Hematopoietic multipotent progenitor cell (in vitro differentiated cells): ENCODE measurements at places on chromosomes 5 and 9. TPM values are rescaled to one million over a fixed set of nuclear protein-coding genes. Genes with fewer than 3 reads are reported as not detected.

The LHX2 gene
- under 0.01 TPM for total RNA-seq

The EGFL7 gene
- total RNA-seq, result 272 TPM

The CAPSL gene
- not detected for total RNA-seq

The MARCOL gene
- total RNA-seq, result not detected

The CDH9 gene
- 2.7 TPM for total RNA-seq

The SV2C gene
- total RNA-seq, result under 0.01 TPM

The GPR150 gene
- 0.54 TPM for total RNA-seq

The TMEM174 gene
- total RNA-seq, result not detected

The RNF208 gene
- 1.3 TPM for total RNA-seq

The C5orf52 gene
- total RNA-seq, result not detected

The PCDHGB3 gene
- total RNA-seq, result 3.5 TPM

The LECT2 gene
- not detected for total RNA-seq

The LURAP1L gene
- 0.27 TPM for total RNA-seq

The PAEP gene
- not detected for total RNA-seq

DNA sequence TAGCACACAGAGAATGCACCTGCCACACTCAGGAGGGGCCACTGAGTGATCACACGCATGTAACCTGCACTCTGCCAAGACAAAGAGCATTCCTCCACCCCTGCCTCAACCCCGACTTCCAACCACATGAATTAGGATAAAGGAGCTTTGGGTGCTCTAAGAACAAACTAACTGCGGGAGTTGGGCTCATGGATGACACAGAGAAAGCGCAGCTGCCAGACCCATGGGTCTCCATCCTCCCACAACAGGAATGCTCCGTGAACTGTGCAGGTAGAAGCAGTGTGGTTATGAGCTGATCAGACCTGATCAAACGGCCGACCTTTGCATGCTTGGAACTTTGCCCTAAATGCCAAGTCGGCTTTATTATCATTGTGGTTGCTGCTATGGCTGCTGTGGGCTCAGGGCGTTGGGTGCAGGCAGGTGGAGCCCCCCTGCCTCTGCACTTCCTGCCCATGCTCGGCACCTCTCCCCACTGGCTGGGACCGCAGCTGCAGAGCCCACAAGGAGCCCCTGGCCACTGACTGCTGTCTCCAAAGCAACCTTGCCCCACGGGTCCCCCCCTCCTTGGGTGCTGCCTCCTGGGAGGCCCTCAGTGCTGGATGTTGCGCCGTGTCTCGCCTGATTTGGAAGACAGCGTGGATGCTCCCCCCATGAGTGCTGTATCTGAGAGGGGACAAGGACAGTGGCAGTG lies 2.6 kb upstream of the SLC6A3 start:
- no peak for DNase-seq

DNA sequence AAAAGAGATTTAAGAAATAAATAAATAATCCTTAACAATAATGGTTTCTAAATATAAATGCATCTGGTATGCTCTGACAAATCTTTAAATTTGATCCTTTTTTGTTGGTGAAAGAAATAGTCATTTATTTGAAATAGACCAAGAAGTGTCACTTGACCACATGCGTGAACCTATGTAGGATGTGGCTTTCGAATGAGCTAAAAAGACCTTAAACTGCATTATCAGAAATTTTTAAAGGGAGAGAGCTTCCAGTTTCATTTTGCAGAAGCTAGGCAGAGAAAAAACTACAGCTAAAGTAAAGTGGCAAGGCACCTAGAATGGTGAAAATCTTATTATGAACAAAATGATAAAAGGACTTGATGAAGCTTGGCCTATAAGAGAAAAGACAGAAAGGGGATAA lies 309.2 kb upstream of the EFNA5 start:
- no peak for DNase-seq

DNA sequence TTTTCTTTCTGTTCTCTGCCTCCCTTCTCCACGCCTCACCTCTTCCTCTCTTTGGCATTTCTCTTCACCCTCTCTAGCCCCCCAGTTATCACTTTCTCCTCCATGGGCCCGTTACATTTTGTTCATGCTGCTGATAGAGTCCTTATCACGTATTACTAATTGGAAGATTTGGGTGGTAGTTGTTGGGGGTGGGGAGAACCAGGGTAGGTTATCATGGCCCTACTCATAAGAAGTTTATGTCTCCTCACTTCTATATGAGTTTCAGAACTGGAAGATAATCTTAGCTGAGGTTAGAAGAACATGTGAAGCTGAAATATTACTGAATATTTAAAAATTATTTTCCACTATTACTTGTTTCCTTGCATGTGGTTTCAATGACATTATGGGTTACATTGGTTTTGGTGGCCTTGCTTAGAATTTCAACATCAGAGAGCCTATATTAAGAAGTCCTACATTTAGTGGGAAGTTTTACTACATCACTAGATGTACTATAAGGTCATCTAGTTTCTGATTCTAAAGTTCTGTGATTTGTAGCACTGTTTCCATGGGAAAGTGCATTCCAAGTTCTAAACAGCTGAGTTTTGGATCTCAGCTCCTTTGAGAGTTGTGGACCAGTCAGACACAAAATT lies 36.8 kb downstream of the PIP5K1B start:
- no peak for DNase-seq

GRCh38 chr5:147348451-147348850 lies 113.6 kb downstream of the STK32A start:
- DNase-seq, result no peak

- no peak for DNase-seq
These were observed 136.2 kb upstream of the IRX2 start for GRCh38 chr5:2887481-2888348.

DNA sequence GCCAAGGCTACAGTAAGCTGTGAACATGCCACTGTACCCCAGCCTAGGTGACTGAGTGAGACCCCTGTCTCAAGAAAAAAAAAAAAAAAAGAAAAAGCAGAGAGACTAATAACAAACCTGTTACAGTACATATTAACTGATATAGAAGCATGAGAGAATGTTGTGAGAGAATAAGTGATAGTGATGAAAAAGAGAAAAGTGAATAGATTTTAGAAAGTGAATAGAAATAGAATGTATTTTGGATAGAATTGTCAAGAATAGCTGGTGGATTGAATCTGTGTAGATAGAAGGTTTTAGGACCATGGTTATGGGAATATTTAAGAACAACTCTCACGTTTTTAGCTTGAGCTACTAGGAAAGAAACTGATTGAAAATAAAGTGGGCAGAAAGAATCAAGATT lies 135.8 kb downstream of the WDR70 start:
- DNase-seq, result no peak

GRCh38 chr5:4730279-4730678 lies 409.9 kb upstream of the ADAMTS16 start:
- DNase-seq, result no peak

- DNase-seq, result no peak
These were observed 29.7 kb downstream of the MEGF10 start for GRCh38 chr5:127320032-127320965.

- no peak for DNase-seq
These were observed 24.0 kb downstream of the ZFR start for GRCh38 chr5:32420506-32420905.

DNA sequence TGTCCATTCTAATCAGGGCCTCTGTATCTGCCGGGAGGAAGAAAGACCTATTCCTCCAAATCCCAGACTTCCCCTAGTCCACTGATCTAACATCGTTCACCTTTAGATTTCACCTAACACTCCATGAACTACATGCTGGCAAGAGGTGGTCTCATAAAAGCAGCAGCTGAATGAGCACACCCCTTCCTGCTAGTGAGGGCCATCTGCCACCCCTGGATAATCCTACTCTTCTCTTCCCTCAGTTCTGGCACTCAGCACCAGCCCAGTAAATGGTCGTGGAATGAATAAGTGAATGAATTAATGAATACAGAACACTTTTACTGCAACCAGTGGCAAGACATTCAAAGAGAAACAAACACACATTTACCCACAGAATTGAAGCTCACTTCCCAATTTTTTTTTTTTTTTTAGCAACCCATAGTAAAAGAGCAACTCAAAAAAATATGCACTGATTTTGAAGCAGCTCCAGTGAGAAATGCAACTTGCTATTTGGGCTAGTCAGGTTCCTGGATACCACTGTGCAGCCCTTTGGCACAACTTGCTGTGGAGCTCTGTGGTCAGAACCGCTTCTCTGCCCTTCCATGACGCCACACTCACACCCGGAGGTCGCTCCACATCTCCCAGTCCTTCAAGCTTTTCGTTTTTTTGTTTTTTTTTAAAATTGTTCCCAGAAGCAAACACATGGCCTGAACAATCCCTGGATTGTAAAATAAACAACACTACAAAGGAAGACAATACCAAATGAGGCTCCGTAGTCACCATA lies 6.2 kb downstream of the RNF183 start:
- no peak for DNase-seq

- DNase-seq, result no peak
These were observed 106.6 kb downstream of the PDE8B start for GRCh38 chr5:77316871-77317661.

DNA sequence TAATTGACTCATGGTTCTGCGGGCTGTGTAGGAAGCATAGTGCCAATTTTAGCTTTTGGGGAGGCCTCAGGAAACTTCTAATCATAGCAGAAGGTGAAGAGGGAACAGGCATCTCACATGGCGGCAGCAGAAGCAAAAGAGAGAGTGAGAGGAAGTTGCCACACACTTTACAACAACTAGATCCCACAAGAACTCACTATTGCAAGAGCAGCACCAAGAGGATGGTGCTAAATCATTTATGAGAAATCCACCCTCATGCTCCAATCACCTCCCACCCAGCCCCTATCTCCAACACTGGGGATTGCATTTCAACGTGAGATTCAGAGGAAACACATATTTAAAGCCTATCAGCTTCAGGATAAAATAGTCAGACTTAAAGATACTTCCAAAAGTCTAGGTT lies 36.1 kb upstream of the LPAR1 start:
- DNase-seq, result no peak

DNA sequence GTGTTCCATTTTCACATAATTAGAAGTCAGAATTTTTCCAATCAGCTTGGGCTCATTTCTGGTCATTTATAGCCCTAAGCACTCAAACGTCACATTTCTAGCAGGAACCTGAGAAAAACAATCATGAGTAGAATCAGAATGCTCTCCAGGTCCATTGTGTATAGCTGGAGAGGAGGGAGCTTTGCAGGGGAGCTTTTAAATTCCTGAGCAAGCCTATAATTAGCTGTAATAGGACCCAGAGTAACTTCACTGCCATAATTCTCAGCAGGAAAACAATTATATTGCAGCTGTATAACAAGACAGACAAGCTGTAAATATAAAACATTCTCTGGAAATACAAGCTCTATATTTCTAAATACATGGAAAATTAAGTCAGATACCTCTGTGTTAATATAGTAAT lies 637.6 kb upstream of the SGCD start:
- DNase-seq, result no peak

- DNase-seq, result no peak
These were observed 42.6 kb upstream of the ANKRD18A start for GRCh38 chr9:38662763-38663593.

GRCh38 chr9:37998881-37999587 lies 70.0 kb downstream of the SHB start:
- no peak for DNase-seq

DNA sequence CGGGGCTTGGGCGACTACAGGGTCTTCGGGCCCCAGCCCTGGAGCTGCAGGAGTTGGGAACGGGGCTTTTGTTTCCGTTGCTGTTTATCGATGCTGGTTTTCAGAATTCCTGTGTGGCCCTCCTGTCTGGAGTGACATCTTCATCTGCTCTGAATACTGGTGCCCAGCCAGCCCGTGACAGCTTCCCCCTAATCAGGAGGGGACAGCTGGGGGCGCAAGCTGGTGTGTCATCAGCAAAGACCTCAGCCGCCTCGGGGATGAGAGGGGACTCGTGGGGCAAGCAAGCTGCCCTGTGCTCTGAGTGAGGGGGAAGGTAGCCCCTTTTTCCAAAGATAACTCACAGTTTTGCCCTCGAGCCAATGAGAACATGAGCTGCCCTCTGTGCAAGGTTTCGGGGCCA lies 110.7 kb downstream of the RXRA start:
- no peak for DNase-seq

DNA sequence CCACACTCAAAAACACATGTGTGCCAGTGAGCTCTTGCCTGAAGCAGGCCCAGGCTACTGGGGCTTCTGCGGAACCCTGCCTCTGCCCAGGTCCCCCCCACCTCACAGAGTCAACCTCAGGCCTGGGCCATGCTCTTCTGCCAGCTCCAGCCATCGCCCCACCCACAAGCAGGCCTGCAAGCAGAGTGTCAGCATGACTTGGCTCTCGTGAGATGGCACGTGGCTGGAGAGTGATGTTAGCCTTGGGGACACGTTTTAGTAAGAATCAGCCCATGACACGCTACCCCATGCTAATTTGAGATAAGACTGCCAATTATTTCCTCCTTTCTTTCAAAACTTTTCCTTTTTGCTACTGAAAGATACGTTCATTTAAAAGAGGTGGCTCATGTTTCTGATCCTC lies 351.7 kb downstream of the IRX2 start:
- DNase-seq, result no peak

DNA sequence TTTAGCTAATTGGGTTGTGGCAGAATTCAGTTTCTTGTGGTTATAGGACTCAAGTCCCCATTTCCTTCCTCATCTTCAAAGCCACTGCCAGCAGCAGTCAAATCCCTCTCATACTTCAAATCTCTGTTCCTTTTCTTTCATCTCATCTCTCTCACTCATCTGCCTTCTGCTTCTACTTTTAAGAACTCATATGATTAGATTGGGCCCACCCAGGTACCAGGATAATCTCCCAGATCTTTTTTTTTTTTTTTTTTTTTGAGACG lies 8.0 kb upstream of the REEP5 start:
- DNase-seq, result peak; percentile 68

GRCh38 chr9:4538107-4538506 lies 47.8 kb downstream of the SLC1A1 start:
- DNase-seq, result no peak

- DNase-seq, result no peak
These were observed 20.7 kb downstream of the COL5A1 start for GRCh38 chr9:134662143-134662876.

DNA sequence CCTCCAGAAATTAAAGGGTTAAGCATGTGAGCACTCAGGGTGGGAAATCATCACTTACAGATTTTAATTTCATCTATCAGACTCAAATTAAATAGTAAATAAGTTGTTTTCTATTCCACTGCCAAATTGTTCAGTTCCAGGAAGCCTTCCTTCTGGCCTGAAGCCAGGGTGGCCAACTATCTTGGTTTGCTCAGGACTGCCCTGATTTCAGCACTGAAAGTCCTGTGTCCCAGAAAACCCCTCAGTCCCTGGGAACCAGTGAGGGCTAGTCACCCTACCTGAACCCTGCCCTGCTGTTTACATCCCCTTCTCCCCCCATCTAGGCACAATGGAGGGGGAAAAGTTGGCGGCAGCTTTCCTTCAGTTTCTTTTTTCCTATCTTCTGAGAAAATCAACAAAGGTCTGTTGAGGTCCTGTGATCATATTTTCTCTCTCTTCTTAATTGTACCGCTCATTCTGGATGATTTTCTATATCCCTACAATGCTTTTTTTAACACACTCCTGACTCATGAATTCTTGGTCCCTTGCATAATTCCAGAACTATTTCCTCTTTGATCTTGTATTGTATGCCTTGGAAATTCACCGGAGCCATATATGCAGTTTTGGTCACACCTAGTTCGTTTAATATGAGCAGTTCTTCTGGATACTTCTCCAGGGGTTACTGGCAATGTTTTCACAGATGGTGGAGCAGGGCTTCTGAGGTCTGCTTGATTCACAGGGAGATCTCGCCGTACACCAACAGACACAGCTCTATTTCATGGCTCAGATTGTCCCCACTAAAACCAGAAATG lies 103.8 kb downstream of the MAP1B start:
- no peak for DNase-seq
